ENCODE measurements at places on chromosomes 13 and 19.

- DNase-seq: no peak
- H3K36me3 ChIP-seq: peaks cover 5% of the 10 kb centered on the region
- no peak overlapping the region for H3K4me3 ChIP-seq
- no peaks in the 10 kb centered on the region for H3K27me3 ChIP-seq
Observed at GRCh38 chr19:56266051-56266450, 6.5 kb upstream of the EDDM13 start.

DNA sequence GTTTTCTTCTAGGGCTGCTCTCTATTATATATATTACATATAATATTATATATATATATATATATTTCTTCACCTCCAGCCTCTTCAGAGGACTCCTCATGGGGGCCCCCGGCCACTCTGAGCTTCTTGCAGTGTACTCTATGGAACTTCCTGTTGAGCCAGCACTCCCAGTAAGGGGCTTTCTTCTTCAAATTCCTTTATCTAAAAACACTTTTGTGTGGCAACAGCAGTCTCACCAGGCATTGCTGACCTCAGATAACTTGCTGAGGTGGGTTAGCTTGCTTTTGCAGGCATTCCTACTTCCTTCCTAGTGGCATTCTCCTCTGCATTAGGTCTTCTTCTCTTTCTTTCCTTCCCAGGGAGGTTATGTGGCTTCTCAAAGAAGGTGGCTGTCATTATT is 381.5 kb downstream of the MYO16 start:
- DNase-seq: no peak
- no peaks in the 10 kb centered on the region for H3K36me3 ChIP-seq
- H3K27ac ChIP-seq: no peak overlapping the region
- H3K4me3 ChIP-seq: no peak overlapping the region
- H3K27me3 ChIP-seq: peaks cover 2% of the 10 kb centered on the region

DNA sequence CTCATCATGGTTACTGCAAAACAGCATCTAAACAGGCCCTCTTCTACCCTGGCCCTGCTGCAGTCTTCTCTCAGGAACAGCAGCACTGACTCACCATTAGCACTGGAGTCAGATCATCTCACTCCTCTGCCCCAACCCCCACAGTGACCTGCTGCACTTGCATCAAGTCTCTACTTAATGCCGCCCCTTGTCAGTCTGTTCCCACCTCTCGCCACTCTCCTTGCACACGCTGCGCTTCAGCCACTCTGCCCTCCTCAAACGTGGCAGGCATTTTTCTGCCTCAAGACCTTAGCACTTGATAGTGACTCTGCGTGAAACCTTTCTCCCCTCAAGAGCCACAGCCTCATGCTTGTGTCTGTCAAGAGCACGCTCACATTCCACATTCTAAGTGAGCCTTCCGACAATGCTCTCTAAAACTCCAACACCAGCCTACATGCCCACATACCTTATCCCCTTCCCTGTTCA is 22.1 kb downstream of the MIPEP start:
- H3K27ac ChIP-seq: no peak overlapping the region
- H3K27me3 ChIP-seq: no peaks in the 10 kb centered on the region
- no peak for DNase-seq
- no peak overlapping the region for H3K4me3 ChIP-seq
- no peaks in the 10 kb centered on the region for H3K36me3 ChIP-seq

GRCh38 chr19:51277112-51277511 is 26.2 kb downstream of the SIGLECL1 start:
- H3K27ac ChIP-seq: no peak overlapping the region
- no peaks in the 10 kb centered on the region for H3K36me3 ChIP-seq
- H3K4me3 ChIP-seq: no peak overlapping the region
- no peaks in the 10 kb centered on the region for H3K4me1 ChIP-seq
- H3K27me3 ChIP-seq: peaks cover 5% of the 10 kb centered on the region
- no peak for DNase-seq

DNA sequence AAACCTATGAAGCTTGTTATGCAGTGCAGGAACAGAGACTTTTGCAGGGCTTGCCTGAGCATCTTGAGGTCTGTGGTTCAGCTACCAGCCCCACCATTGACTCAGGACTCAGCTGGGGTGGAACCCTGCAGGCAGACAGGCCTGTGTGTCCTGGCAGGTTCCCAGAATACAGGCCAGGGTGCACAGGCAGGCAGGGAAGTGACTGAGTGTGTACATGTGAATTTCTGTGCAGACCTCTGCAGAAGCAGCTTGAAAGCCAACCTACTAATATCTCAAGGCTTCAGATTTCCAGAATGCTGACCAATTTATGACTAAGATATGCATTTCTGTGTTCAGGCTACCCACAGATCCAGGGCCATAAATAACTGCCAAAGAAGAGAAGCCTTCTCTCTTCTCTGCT is 254.4 kb downstream of the DLEU7 start:
- H3K27ac ChIP-seq: no peak overlapping the region
- DNase-seq: no peak
- peaks cover 36% of the 10 kb centered on the region for H3K4me1 ChIP-seq
- no peaks in the 10 kb centered on the region for H3K36me3 ChIP-seq

GRCh38 chr13:44148159-44148914 is 225.3 kb upstream of the SERP2 start:
- H3K27ac ChIP-seq: no peak overlapping the region
- peaks cover 7% of the 10 kb centered on the region for H3K27me3 ChIP-seq
- no peaks in the 10 kb centered on the region for H3K36me3 ChIP-seq

DNA sequence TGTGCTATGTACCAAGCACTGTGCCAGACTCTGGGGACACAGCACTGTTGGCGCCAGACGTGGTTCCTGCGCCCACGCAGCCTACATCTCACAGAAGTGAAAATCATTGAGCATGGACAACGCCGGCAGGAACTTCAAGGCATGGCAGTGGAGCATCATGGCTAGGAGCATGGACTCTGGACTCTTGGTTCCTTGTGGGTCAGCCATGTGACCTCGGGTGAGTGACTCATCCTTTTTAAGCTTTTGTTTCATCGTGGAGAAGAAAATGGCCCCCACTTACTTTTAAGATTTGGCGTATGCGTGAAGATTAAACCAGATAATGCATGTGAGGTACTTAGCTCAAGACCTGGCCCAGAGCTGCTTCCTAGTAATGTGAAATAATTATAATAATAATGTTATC is 988.5 kb downstream of the UQCRFS1 start:
- peaks cover 7% of the 10 kb centered on the region for H3K27me3 ChIP-seq
- no peak overlapping the region for H3K4me3 ChIP-seq
- no peaks in the 10 kb centered on the region for H3K36me3 ChIP-seq
- DNase-seq: no peak

DNA sequence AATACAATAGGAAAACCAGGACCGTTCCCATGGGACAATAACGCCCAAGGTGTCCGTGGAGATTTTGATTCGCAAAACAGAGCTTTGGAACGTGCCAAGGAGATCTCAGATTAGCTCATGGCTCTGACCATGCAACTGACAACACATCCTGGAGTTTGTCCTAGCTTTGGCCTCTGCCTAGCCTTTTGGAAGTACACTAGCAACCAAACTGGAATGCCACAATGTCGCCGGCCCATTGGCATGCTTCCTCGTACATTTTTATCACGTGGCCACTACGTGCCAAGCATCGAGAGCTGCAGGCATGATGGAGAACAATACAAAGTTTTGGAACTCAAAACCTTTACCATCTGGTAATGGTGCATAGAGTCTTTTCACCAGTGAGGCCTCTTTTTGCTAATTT is 256.5 kb downstream of the DCLK1 start:
- no peak for DNase-seq
- H3K4me1 ChIP-seq: no peaks in the 10 kb centered on the region
- no peak overlapping the region for H3K27ac ChIP-seq
- H3K4me3 ChIP-seq: no peak overlapping the region

DNA sequence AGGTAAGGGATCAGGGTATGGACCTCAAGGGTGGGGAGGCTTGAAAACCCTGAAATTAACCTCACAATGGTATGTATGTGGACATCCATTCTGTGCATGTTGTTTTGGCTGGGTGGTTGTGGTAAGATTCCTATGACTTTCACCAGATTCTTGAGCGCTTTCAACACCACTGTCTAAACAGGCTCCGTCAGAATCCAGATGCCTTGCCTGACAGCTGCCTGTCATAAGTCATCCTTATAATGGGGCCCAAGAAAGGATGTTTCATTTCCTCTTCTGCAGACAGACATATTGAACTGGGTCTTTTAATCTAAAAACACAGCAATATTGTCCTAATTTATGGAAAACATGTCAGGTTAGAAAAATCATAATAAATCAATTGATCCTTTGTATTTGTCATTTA is 41.3 kb downstream of the ALOX5AP start:
- no peak overlapping the region for H3K4me3 ChIP-seq
- H3K27ac ChIP-seq: no peak overlapping the region
- H3K27me3 ChIP-seq: no peaks in the 10 kb centered on the region
- no peaks in the 10 kb centered on the region for H3K36me3 ChIP-seq
- no peaks in the 10 kb centered on the region for H3K4me1 ChIP-seq

DNA sequence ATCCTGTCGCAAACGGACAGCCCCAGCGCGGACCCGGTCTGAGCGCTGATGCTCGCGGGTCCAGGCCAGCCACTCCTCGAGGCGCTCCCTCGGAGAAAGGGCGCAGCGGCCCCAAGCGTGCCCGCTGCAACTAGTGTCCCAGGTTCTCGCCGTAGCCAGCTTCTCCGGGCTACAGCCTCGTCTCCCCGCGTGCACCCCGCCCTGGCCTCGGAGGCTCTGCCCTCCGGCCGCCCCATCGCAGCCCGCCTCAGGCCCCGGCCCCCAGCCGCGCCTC is 487 bp downstream of the FLT1 start:
- no peak for DNase-seq
- H3K36me3 ChIP-seq: no peaks in the 10 kb centered on the region
- H3K4me3 ChIP-seq: peak overlapping the region; percentile 51

DNA sequence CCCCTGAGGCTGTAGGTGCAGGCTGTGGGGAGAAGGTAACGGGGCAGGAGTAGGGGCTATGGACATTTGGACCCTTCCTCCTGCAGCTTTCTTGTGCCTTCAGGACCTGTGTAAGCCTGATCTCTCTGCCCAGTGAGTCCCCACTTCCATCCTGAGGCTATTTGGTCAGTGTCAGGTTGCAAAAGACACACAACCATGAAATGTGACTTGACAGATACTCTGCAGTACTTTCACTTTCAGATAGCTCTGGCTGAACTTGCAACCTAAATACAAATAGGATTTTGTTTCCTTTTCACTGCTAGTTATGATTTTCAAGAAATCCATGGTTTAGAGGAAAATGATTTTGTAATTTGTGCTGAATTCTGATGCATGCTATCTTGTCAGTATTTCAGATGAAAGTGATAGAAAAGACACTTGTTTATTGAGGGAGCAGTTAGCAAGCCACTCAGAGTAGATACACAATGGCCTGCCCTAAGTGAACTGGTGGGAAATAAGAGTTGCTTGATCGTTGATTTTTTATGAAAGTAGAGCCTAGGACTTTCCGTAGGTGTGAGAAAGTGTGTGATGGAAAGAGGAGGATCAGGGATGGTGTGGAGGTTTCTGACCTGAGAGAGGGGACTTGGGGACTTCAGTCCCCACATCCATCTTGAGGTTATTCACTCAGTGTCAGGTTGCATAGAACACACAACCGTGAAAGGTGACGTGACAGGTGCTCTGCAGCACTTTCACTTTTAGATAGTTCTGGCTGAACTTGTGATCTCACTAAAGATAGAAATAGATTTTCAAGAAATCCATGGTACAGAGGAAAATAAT is 18.1 kb upstream of the EID2 start:
- no peaks in the 10 kb centered on the region for H3K36me3 ChIP-seq
- DNase-seq: no peak
- H3K4me3 ChIP-seq: no peak overlapping the region
- peaks cover 31% of the 10 kb centered on the region for H3K27me3 ChIP-seq
- H3K27ac ChIP-seq: no peak overlapping the region
- peaks cover 10% of the 10 kb centered on the region for H3K4me1 ChIP-seq

GRCh38 chr13:66137384-66137783 is 1092.8 kb downstream of the PCDH9 start:
- H3K4me3 ChIP-seq: no peak overlapping the region
- H3K27me3 ChIP-seq: no peaks in the 10 kb centered on the region
- peaks cover 9% of the 10 kb centered on the region for H3K4me1 ChIP-seq
- no peaks in the 10 kb centered on the region for H3K36me3 ChIP-seq
- DNase-seq: no peak

GRCh38 chr13:60164234-60164889 is 634 bp upstream of the DIAPH3 start:
- no peaks in the 10 kb centered on the region for H3K27me3 ChIP-seq
- H3K4me3 ChIP-seq: peak overlapping the region; percentile 87
- H3K27ac ChIP-seq: peak overlapping the region; percentile 97
- peaks cover 33% of the 10 kb centered on the region for H3K4me1 ChIP-seq
- no peak for DNase-seq

DNA sequence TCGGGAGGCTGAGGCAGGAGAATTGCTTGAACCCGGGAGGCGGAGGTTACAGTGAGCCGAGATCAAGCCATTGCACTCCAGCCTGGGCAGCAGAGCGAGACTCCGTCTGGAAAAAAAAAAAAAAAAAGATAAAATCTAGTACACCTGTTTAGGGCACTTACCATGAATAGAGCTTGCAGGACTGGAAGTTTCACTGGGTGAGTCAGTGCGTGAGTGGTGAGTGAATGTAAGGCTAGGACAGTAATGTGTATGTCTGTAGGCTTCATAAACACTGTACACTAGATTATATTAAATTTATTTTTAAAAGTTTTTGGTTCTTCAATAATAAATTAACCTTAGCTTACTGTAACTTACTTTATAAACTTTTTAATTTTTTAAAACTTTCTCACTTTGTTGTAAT is 22.9 kb downstream of the PPP5C start:
- no peak overlapping the region for H3K27ac ChIP-seq
- H3K27me3 ChIP-seq: no peaks in the 10 kb centered on the region
- H3K4me3 ChIP-seq: no peak overlapping the region
- DNase-seq: no peak
- peaks cover 12% of the 10 kb centered on the region for H3K36me3 ChIP-seq

DNA sequence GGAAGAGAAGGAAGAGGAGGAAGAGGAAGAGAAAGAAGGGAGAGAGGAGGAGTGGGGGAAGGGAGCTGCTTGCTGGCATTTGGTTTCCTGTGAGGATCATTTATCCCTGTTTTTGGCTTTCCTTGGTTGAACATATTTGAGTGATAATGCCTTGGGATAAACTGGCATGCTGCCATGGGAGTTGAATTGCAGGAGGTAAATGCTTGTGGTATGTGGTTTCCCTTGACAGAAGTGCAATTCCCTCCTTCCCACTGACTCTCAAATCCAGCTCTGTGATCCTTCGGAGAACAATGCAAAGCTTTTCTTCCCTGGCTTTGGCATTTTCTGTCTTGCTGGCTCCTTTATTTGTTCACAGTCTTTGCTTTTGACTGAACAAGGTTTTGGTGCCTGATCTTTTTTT is 27.2 kb upstream of the CBY2 start:
- no peaks in the 10 kb centered on the region for H3K27me3 ChIP-seq
- no peak overlapping the region for H3K4me3 ChIP-seq
- no peak overlapping the region for H3K27ac ChIP-seq
- no peaks in the 10 kb centered on the region for H3K36me3 ChIP-seq
- peaks cover 10% of the 10 kb centered on the region for H3K4me1 ChIP-seq
- DNase-seq: peak; percentile 53

All from mesothelial cell of epicardium (in vitro differentiated cells).